SK-N-DZ (cell line): ENCODE measurements at places on chromosomes 11 and 22.

DNA sequence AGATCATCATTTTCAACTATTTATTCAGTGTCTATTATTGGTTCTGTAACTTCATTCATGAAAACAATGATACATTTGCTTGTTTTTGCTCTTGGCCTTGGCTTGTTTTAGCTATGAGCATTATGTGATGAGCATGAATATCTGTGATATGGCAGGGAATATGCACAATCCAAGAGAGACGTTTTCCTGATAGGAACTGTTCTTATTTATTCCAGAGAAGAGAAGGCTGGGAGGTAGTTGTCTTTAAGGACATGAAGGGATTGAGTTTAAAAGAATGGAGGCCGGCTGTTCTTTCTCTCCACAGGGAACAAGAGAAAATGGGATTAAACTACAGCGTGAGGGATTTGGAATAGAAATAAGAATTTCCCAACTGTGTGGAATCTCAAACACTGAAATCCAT, 30.3 kb downstream of the BLID start:
- no peak for DNase-seq

GRCh38 chr11:128179512-128179911, 407.8 kb downstream of the ETS1 start:
- no peak for DNase-seq

GRCh38 chr11:87173185-87174039, 135.7 kb downstream of the TMEM135 start:
- DNase-seq = no peak

GRCh38 chr22:47352920-47353700, 590.7 kb downstream of the TBC1D22A start:
- no peak for DNase-seq

GRCh38 chr11:19679952-19680828, 32.4 kb upstream of the NAV2 start:
- no peak for DNase-seq

DNA sequence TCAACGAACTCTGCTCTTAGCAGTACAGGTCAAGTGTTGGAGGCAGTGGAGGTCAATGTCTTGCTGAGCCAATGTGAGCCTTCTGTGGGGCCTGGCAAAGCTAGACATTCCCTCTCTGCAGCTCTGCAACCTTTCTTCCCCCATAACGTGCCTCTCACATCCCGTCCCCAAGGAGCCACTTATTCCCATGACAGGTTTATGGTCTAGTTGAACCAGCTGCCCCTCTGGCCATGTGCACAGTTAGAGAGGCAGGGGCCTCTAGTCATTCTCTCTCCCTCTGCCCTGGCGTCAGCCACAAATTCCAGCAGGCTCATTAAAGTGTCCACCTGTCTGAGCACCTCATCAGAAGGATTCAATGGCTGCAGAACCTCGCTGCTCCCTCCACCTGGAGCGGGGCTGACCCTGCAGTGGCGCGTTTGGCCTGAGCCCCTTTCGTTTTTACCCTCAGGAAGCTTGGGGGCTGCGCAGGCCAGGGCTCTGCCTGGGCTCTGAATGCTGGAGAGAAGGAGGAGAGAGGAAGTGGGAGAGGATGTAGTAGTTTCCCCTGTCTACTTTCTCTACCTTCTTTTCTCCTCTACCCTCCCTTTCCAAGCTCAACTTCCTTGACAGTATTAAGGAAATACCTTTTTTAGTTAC, 302.1 kb upstream of the B3GAT1 start:
- no peak for DNase-seq

GRCh38 chr11:120384476-120384875, 48.3 kb downstream of the ARHGEF12 start:
- no peak for DNase-seq

- DNase-seq = no peak
These were observed 274.9 kb upstream of the ZC3H12C start for GRCh38 chr11:109818290-109818689.

DNA sequence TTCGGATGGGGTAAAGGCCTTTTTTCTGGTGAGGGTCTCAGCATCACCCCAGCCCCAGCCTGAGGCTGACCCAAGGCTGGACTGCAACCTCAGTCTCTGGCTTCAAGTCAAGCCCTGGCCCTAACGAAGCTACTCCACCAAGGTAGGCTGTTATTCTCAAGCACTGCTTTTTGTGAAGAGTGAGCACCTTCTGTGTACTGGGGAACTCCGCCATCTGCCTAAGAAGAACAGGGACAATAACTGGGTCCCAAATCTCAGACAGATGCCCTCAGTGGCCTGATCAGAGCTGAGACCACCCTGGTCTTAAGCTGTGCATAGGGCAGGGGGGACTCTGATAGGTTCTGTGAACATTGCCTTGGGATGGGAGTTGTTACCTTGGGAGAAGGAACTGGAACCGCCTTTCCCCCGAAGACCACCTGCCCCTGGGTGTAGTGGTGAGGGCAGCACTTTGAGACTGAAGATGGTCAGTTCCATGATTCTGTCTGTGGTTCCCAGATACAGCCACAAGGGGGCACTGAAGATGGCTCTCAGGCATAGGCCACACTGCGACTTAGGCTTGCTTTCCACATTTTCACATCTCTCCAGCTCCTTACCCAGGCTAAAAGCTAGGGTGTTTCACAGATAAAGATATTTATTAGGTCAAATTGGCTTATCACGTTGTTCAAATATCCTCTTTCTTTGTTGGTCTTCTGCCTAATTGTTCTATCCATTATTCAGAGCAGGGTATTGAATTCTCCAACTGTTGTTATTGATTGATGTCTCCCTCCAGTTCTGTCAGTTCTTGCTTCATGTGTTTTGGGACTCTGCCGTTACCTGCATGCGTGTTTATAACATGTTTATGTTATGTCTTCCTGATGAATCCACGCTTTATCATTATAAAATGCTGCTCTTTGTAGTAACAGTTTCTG, 11.8 kb upstream of the UVRAG start:
- DNase-seq = peak; percentile 68

DNA sequence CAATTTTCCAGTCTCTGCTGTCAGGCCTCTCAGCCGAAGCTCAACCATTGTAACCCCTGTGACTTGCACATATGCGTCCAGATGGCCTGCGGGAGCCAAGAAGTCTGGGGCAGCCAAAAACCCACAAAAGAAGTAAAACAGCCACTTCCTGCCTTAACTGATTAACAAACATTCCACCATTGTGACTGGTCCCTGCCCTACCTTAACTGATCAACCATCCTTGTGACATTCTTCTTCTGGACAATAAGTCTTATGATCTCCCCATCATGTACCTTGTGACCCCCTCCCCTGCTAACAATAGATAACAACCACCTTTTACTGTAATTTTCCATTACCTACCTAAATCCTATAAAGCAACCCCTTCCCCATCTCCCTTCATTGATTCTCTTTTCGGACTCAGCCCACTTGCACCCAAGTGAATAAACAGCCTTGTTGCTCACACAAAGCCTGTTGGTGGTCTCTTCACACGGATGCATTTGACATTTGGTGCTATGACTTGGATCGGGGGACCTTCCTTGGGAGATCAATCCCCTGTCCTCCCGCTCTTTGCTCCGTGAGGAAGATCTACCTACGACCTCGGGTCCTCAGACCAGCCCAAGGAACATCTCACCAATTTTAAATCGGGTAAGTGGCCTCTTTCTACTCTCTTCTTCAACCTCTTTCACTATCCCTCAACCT, 1.3 kb upstream of the NDUFC2 start:
- no peak for DNase-seq

GRCh38 chr22:43177479-43177878, 9.5 kb downstream of the TTLL12 start:
- no peak for DNase-seq
